Fibroblast of skin of scalp (primary cell): ENCODE measurements at places on chromosomes 6 and 20.

- no peak for DNase-seq
These were observed 25.9 kb downstream of the PYGB start for GRCh38 chr20:25273541-25274358.

DNA sequence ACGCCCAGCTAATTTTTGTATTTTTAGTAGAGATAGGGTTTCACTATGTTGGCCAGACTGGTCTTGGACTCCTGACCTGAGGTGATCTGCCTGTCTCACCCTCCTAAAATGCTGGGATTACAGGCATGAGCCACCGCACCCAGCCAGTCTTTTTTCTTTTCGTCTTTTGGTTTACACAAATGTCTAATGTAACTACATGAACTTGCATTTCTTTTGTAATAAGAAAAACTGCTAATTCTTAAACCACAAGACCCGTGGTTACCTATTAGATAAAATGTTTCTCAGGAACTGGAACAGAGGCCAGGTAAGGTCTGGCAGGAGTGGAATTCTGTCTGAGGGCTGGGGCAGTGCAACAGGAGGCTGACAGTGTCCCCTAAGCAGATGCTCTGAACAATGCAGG is 32.7 kb upstream of the GSTA3 start:
- DNase-seq: no peak

DNA sequence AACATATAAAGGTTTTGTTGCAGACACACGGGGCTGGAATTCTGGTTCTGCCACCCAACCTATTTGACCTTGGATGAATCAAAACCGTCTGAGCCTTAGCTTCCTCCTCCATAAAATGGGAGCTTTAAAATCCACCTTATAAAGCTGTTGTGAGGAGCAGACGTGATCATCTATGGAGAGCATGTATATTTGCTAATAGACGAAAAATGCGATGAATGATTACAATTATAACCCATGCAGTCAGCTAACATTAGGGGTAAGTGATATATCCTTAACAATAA is 586 bp upstream of the NUP153 start:
- DNase-seq: no peak

DNA sequence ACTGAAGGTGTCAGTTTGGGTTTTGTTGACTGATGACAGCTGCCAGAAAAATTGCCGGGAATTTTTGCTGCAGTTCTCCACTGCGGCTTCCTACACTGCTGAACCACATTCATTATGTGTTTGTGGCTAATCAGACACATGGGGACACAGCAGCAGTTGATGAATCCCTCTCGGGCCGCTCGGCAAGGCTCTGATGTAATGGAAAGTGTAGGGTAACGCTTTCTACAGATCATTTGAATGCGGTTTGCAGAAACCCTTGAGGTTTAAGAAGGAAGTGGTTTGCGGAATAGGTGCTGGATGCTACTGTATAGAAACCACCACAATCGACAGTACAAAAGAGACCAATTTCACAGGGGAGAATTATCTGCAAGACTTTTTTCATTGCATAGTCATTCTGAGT is 138.7 kb upstream of the SASH1 start:
- DNase-seq: peak; percentile 92

GRCh38 chr20:16025084-16025483 is 548.2 kb downstream of the KIF16B start:
- no peak for DNase-seq

DNA sequence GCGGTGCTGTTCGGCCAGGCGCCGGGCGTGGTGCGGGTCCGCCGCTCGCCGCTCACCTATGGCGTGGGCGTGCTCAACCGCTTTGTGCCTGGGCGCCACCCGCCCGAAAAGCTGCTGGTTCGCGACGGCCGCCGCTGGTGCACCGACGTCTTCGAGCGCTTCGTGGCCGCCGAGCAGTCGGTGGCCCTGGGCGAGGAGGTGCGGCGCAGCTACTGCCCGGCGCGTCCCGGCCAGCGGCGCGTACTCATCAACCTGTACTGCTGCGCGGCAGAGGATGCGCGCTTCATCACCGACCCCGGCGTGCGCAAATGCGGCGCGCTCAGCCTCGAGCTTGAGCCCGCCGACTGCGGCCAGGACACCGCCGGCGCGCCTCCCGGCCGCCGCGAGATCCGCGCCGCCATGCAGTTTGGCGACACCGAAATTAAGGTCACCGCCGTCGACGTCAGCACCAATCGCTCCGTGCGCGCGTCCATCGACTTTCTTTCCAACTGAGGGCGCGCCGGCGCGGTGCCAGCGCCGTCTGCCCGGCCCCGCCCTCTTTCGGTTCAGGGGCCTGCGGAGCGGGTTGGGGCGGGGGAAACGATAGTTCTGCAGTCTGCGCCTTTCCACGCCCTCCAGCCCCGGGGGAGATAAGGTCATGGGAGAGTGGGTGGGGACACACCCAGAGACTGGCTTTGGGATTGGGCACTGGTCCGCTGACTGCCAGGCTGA is 15.7 kb downstream of the ADISSP start:
- no peak for DNase-seq

- DNase-seq: no peak
These were observed 12.2 kb downstream of the SF3B5 start for GRCh38 chr6:144083172-144083571.

- DNase-seq: peak; percentile 17
These were observed 72.2 kb upstream of the NAA20 start for GRCh38 chr20:19944772-19945459.

- peak; percentile 49 for DNase-seq
These were observed 146.6 kb downstream of the ZFAND3 start for GRCh38 chr6:37965964-37966676.

- peak; percentile 31 for DNase-seq
These were observed 113.9 kb downstream of the NFATC2 start for GRCh38 chr20:51428401-51429143.

DNA sequence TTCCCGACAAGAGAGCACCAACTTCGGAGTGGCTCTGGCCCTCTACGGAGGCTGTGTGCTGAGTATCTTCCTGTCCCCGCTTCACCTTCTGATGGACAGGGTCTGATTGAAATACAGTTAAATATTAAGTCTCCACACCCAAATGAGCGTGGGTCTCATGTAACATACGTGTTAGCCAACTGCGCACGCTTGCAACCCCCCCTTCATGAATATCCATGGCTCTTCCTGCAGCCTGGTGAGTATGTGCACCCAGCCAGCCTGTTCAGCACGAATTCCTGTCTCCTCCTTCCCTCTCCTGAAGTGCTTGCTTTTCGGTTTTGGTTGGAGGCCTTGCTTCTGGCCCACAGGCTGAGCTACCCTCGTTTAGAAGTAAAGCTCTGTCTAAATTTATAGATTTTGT is 102.9 kb upstream of the FRMD1 start:
- no peak for DNase-seq

GRCh38 chr6:11370191-11371018 is 137.9 kb upstream of the NEDD9 start:
- no peak for DNase-seq

GRCh38 chr20:53718142-53719021 is 124.7 kb upstream of the ZNF217 start:
- no peak for DNase-seq

DNA sequence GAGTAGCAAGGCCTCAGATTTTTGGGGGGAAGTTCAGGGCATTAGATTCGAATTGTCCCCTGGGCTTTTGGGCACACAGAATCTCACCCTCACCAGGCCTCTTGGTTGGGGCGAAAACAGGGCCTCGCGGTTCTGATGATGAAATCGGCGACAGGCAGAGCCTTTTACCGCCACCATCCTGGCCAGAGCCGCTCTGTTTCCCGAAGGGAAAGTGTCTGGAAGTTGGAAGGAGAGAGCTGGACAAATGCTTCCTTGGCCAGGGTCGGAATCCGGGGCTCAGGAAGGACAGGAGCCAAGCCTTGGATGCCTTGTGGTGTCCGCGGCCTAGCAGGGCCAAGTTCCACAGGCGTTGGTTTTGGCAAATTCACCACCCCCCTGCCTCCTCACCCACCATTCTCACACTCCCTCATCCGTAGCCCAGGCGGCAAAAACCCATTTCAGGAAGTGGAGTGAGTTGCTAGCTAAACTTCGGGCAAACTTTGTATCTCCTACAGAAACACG is 3.5 kb upstream of the TFAP2A start:
- no peak for DNase-seq

GRCh38 chr6:128204616-128205015 is 303.8 kb upstream of the THEMIS start:
- peak; percentile 75 for DNase-seq

DNA sequence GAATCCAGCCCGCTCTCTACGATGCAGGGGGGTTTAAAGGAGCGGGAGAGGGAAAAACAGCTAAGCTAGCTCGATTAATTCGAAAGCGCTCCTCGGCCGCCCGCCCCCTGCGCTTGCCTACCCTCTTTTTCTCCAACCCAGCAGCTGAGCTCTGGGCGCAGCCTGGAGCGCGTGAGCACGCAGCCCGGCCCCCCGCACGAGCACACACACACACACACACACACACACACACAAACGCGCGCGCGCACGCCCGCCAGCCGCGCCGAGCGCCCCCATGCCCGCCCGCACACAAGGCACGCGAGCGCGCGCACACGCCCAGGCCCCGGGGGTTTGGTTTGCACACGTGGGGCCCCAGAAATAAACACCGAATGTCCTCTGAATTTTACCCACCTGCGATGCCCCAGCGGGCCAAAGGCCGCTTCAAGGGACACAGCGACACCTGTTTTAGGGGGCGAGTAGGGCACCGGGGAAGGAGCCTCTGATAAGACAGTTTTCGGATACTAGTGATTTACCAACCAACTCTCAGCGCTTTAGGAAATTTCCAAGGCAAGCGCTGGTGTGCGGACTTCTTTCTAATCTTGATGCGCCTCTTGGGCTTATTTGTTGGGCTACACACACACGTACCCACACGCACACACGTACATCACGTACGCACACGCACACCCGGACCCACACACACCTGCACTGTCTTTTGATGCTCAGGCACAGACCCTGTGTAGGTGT is 802 bp upstream of the NRN1 start:
- DNase-seq: peak; percentile 66

DNA sequence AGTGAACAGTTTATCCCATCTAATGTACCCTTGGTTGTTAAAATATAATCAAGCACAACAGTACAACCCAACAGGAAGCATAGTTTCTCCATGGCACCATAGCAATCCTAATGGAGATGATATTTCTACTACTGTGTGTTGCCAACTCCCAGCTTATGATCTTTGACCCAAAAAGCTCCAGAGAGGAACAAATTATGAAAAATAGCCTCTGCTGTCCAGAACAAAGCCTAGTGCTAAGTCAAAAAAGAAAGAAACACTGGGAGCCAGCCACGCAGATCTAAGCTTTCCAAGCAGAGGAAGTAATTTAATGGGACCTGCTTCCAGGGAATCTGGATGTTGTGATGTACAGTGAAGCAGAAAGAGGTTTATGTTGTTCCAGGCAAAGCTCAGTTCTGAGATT is 52.2 kb upstream of the TASP1 start:
- DNase-seq: no peak

- DNase-seq: peak; percentile 72
These were observed 148.2 kb downstream of the LAMA2 start for GRCh38 chr6:129031051-129031599.

DNA sequence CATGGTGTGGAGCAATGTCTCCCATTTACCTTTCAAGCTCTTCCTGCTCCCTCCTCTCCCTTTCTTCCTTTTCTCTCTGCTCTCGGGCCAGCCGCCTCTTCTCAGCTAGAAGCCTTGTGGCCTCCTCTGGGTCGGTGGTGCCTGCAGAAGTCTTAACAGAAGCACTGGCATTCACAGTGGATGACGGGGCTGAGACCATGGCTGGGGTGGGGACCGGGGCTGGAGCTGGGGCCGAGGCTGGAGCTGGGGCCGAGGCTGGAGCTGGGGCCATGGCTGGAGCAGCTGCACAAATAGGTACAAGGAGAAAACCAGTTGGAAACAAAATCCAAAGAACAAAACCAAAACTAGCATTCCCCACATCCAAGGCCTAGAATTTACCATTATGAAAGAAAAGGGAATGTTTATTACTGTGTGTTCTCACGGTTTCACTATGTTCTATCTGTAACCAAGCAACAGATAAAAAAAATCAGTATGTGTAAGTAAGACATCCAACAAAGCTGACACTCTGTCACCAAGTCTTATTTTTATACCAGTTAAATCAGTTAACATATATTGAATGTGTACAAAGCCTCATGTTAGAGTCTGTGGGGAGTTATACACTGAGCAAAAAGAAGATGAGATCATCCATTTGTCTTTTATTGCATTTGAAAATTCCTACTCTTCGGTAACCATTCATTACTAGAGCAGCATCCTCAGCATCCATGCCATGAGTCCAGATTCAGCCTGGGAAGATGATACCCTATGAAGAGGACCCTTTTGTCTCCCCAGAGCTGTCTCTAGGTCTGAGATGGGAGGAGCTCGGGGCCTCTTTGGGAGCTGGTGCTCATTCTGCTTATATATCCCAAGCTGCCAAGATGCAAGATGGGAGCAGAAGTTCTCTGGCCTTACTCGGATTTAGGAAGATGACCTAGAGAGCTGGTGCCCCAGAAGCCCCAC is 73.0 kb upstream of the BCLAF1 start:
- DNase-seq: no peak

DNA sequence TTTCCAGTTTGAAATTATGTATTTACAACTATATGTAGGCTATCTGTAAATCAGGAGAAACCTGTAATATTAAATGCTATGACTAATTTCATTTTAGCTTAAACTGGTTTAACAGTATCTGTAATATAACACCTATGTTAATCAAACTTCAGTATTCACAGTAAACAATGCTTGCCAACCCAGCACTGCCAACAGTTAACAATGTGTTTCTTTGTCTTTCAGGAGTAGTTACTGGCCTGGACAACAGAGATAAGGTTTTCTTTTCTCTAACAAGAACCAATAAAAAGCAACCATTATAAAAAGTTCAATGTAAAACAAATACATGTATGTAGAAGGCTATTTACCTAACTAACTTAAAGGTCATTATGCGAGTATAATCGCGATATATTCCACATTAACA is 158.8 kb downstream of the CDK19 start:
- DNase-seq: no peak

GRCh38 chr6:119280668-119281067 is 68.9 kb downstream of the MAN1A1 start:
- DNase-seq: peak; percentile 66

DNA sequence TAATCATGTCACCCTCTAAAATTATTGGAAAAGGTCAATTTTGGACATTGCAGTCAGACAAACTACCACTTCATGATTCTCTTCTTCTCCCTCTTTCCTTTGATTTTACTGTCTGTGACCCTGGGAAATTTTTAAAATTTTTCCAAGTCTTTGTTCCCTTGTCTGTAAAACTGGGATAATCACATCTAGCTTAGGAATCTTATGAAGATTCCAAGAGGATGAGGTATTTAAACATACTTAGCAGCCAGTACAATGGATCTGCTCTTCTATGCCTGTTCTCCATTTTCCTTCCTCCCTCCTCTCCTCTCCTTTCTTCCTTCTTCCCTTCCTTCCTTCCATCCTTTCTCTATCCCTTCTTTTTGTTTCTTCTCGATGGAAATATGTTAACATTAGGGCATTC is 651.6 kb upstream of the MARCKS start:
- DNase-seq: peak; percentile 63

- DNase-seq: no peak
These were observed 11.9 kb upstream of the ZFAND3 start for GRCh38 chr6:37807656-37808055.

- DNase-seq: no peak
These were observed 5.1 kb downstream of the UBE2V1 start for GRCh38 chr20:50107796-50108331.
